ENCODE measurements at places on chromosomes 7 and 10.

DNA sequence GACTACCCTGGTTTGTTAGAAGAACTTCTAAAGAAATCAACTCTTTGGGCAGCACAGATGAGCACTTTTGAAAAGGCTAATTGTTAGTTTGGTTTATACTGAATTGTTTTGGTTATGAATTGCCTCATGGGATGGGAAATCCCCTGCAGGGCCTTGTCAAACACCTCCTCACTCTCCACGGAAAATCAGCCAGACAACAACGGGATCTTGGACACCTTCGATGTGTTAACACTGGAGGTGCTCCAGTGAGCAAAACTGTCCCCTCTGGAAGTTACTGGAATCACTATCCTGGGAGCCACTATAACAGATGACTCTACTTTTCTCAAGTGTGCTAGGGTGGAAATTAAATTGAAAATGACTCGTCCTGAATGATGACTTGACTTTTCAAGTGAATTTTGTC is 38.7 kb downstream of the CDK6 start:
- DNase-seq: no peak

DNA sequence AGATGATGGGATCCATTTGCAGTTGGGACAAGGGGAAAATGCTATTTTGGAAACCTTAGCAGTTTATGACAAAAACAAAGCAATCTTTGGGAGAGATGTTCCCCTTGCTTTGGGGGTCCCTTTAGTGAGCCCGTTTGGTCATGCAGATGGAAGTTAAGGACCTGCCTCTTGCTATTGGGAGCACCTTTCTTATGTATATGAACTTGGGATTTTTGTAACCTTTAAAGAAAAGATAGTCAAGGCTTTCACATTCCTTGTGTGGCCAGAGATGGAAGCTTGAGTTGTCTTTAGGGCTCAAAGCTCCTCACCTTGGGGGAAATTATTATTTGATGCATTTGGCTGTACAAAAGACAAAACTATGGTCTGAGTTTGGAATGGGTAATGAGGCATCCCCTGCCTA is 179.0 kb upstream of the PLPP4 start:
- no peak for DNase-seq

DNA sequence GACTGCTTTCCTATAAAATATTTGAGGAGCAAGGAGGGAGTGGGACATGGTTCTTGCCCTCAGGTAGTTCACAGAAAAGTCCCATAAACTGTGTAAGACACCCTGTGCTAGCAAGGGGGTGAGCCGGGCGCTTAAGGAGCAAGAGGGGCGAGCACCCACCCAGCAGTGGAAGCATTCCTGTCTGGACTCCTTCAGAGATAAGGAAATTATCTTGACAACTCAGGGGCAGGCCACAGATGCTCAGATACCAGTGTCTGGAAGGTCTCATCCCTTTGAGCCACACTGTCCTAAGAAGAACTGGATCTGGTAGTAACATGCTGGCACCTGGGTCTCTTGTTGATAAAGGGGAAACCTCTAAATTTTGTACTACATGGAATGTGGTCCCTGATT is 54.1 kb downstream of the DAGLB start:
- peak; percentile 87 for DNase-seq

DNA sequence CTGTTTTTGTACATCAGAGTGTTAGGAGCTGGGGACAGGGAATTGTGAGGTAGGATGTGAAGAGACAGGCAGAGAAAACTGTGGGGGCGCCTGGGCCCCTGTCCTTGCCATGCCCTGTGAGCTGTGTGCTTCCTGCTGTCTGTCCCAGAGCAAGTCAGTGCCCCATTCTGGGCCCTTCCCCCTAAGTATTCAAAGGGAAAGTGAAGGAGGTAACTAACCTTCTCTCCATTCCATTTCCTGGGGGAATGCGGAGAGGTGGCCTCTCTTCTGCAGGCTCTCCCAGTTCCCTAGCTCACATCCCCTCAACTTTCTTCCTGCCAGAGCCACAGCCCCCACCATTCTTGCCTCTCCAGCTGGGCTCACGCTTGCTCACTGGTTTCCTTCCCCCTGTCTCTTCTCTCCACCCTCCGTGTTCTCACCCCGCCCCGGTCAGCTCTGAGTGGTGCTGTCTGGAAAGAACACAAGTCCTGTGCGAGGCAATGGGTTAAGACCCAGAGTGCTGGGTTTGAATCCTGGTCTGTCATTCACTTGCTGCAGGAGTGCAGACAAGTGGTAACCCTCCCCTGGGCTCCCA is 9.7 kb upstream of the VSIR start:
- DNase-seq: no peak

DNA sequence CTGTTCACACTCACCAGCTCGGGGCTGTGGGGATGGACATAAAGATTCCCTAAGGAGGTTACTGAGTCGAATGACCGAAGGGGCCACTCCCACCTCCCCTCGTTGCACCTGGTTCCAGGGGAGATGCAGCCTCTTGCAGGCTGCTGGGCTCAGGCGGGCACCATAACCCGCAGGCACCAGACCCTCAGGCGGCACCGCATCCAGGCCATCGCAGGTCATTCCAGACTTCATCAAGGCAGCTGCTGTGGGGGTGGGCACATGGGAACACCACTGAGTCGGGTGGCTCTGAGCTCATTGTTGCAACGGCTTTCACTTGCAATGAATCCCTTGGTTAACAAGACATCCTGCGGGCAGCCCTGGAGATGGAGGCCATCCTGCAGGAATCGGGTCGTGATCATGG is 221.7 kb downstream of the TCERG1L start:
- no peak for DNase-seq

- DNase-seq: no peak
Measured at GRCh38 chr10:121307411-121307980, 290.7 kb downstream of the FGFR2 start.

- no peak for DNase-seq
Measured at GRCh38 chr7:45980973-45981372, 59.9 kb upstream of the IGFBP3 start.

GRCh38 chr10:95559471-95559870 is 1.7 kb downstream of the SORBS1 start:
- no peak for DNase-seq

DNA sequence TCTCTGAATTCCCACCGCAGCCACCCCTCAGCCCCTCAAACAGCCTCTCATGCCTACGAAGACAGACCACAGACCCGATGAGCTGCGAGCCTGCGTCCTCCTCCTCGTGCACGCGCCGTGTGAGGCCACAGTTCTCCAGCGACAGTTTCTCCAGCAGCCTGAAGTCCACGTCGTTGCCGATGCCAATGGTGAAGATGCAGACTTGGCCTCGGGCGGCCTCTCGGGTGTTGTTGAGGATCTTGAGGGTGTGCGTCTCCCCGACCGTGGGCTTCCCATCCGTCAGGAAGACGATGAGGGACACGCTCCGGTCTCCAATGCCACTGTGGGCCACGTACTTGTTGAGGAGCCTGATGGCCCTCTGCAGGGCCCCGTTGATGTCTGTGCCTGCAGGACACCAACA is 87.1 kb downstream of the ITIH5 start:
- DNase-seq: no peak

- no peak for DNase-seq
Measured at GRCh38 chr10:15373199-15373598, 2.1 kb upstream of the FAM171A1 start.

- no peak for DNase-seq
Measured at GRCh38 chr10:13788320-13788600, 201.5 kb downstream of the PRPF18 start.

DNA sequence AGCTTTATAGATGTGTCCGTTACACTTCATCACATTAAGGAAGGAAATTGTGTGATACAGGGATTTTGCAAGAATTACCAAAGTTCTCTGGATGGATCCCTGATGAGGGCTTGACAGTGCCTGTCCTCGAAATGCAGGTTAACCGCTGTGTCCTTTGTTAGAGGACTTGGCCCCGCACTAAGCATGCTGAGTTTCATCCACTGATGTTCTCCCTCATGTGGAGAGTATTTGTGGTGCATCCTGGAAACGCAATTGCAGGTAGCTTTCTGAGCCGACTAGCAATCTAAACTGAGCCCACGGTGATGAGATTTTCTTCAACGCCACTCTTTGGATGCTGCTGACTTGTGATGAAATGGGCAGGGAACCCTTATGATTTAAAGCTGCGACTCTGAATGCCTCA is 71.9 kb upstream of the STK17A start:
- DNase-seq: peak; percentile 37

- no peak for DNase-seq
Measured at GRCh38 chr10:30992681-30993080, 39.0 kb downstream of the ZNF438 start.

- DNase-seq: no peak
Measured at GRCh38 chr7:71995111-71995510, 417.0 kb downstream of the CALN1 start.

DNA sequence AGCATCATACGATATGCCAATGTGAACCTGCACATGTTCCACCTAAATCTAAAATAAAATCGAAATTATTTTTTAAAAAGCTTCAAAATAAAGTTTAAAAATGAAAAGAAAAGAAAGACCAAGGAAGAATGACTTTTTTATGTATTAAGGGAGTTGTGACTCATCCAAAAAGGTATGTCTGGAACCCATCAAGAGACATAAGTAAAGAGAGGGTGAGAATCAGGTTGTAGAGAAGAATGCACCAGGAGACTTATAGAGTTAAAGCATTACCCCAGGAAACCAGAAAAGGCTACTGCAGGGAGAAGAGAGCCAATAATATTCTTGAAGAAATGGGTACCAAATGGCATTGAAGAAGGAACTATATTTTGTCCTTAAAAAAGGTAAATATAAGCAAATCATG is 69.8 kb downstream of the CTTNBP2 start:
- no peak for DNase-seq

DNA sequence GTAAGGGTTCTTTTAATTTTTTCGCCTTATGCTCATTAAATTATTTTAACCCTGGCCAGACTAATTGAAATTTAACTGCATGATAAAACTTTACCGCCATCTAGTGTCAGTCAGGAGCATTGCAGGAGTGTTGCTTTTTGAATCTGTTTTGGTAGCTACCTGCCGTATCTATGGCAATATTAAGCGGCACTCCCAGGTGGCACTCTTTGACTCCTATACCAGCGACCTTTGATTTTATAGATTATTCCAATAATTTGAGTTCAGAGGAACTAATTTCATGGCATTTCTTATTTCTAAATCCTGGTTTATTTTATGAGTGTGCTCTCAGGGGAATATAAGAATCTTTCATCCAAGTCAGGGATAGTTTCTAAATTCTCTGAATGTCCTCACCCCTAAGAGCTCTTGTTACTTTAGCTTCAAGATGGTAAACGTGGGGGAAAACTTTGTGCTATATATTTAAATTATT is 198.9 kb downstream of the REEP3 start:
- peak; percentile 59 for DNase-seq

GRCh38 chr7:90756366-90756765 is 160.2 kb downstream of the CDK14 start:
- no peak for DNase-seq

- no peak for DNase-seq
Measured at GRCh38 chr10:103745341-103746247, 109.8 kb downstream of the SH3PXD2A start.

GRCh38 chr7:45923818-45924217 is 2.7 kb upstream of the IGFBP3 start:
- no peak for DNase-seq

DNA sequence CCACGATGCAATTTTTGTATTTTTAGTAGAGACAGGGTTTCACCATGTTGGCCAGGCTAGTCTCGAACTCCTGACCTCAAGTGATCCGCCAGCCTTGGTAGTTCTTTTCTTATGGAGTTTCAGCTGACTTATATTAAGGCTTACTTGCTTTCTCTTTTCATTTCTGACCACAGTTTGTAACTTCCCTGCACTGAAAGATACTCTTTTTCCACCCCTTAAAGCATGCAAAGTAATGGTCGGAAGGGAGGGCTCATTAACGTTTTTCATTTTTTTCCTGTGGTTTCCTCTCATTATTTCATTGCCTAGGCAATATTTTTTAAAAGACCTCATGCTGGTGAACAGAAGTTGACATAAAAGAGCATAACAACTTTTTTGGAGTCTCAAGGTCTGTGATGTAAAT is 27.0 kb downstream of the ADRB1 start:
- DNase-seq: no peak

DNA sequence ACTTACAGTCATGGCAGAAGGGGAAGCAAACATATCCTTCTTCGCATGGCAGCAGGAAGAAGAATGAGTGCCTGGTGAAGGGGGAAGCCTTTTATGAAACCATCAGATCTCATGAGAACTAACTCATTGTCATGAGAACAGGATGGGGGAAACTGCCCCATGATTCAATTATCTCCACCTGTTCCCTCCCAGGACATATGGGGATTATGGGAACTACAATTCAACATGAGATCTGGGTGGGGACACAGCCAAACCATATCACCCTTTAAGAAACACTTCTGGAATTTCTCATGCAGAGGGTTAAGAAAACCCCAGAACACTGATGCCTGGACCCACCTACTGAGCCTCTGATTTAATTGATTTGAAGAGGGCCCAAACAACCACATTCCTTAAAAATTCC is 63.3 kb upstream of the DNAJB12 start:
- DNase-seq: no peak

- no peak for DNase-seq
Measured at GRCh38 chr7:17661982-17662585, 278.2 kb downstream of the SNX13 start.

DNA sequence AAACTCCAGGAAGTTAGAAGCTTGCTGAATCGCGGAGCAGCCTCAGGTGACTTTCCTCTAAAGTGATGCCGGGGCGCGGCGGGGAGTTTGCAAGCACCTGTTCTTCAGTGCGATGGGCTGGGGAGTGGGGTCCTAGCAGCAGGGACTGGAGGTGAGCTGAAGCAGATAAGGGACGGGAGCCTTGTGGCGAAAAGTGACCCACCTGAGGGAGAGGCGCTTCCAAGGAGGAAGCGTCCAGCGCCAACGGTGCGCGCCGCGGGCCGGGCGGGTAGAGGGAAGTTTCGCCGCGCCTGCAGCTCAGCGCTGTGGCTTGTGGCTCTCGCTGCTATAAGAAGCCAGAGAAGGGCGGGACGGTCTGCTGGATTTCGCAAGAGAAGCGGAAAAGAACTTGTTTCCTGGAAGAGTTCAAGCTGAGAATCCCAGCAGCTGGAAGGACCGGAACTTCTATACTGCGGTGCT is at the start of gene STEAP4:
STEAP4 (minus strand) TSS at position 305 of the 459 bp plus-strand sequence. CDS start 22,625 bp downstream, outside the sequence.
- no peak for DNase-seq
